ENCODE measurements at places on chromosomes 7 and 10.

DNA sequence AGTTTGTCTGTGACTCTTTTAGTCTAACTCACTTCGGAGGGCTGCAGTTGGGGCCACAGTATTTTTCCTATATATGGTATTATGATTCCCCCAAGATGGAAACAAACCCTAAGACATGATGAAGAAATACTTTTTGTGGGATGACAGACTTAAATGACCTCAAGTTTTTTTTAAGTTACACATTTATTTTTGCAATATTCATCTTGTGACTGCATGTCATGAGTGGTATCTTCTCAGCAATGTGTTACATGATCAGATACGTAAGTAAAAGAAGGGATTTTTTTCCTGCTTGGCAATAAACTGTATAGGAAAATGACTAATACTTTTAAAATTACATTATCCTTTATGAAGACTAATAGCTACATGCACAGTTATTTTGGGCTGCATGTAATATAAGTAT, 57.8 kb downstream of the OR13A1 start:
- peaks cover 3% of the 10 kb centered on the region for H3K27me3 ChIP-seq
- DNase-seq, result no peak
- no peak overlapping the region for H3K27ac ChIP-seq

GRCh38 chr7:149824301-149824741, 13.9 kb upstream of the ZNF862 start:
- H3K4me1 ChIP-seq, result peaks cover 5% of the 10 kb centered on the region
- H3K36me3 ChIP-seq, result no peaks in the 10 kb centered on the region
- H3K27me3 ChIP-seq, result peaks cover 14% of the 10 kb centered on the region

DNA sequence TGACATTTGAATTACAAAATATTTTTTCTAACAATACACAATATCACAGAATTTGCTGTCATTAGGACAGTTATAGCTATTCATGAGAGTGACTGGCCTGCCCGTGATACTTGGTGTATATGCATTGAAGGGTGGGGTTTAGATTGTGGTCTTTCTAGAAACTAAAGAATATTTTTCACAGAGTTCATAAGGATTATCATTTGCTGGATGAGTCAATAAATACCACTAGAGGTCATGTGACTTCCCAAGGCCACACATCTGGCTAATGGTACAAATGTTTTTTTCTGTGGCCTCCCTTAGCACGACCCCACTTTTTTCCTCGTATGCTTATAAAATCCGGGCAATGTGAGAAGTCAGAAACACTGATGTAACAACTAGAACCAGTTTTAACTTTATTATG, 5.2 kb downstream of the OPTN start:
- no peaks in the 10 kb centered on the region for H3K27me3 ChIP-seq
- no peak for DNase-seq

GRCh38 chr7:73811760-73812168, 19.0 kb upstream of the CLDN4 start:
- no peak overlapping the region for H3K27ac ChIP-seq
- DNase-seq, result no peak
- no peak overlapping the region for H3K4me3 ChIP-seq

DNA sequence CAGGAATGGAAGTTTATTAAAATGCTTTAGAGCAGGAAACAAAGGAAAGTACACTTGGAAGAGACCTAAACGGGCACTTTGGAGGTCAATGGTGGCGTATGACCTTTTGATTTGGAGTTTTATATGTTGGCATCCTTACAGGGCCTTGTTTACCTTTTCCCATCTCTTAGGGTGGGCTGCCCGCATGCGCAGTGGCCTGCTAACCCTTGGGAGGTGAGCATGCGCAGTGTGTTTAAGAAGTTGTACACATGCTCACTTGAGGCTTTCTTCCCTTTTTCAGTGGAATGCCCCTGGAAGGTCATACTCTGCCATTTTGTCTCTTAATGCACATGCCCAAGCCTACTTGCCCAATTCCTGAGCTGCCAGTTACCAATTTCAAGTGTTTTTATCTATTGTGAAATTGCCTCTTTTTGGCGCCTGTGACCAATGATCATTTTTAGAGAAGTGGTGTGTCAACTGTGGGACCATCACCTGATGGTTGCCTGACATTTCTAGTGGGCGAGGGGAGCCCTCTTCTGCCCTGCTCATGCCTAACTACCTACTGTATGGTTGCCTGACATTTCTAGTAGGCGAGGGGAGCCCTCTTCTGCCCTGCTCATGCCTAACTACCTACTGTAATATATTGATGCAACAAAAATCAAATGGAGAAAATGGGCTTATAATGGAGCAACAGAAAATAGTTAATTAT, 138.0 kb downstream of the PPP1R9A start:
- H3K36me3 ChIP-seq, result no peaks in the 10 kb centered on the region
- H3K4me3 ChIP-seq, result no peak overlapping the region
- H3K27ac ChIP-seq, result no peak overlapping the region
- H3K4me1 ChIP-seq, result peaks cover 4% of the 10 kb centered on the region
- DNase-seq, result no peak
- no peaks in the 10 kb centered on the region for H3K27me3 ChIP-seq

DNA sequence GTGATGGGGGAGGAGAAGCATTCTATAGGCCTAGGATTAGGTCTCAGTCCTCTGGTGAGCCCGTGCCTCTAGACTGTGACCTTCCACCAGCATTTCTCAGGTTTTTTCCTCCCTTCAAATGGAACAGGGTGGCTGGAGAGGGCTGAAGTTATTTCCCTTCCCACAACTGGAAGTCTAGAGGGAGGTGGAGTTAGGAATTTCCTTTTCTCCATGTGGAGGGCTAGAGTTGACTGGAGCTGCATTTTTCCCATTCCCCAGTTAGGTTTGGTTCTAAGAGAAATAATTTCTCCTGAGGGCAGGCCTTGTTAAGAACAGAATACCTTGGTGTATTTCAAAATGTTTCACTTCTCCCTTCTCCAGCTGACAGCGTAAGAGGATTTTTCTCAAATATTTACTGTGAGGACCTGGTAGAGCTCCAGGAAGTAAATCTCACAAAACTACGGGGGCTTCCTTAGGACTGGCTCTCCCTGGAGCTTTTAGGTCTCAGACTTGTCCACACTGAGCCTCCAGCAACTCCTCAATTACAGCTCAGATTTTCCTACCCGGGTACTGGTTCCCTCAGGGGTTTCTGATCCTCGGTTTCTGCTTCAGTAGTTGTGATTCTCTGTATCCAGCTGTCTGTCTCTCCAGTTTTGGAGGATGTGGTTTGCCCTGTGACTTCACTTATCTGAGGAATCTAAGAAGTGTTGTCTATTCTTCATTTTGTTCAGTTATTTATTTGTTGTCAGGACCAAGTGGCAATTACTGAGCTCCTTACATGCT, 6.0 kb upstream of the REEP3 start:
- H3K36me3 ChIP-seq, result peaks cover 13% of the 10 kb centered on the region
- H3K4me3 ChIP-seq, result no peak overlapping the region
- H3K4me1 ChIP-seq, result peaks cover 24% of the 10 kb centered on the region
- no peak for DNase-seq
- H3K27ac ChIP-seq, result no peak overlapping the region

- H3K4me1 ChIP-seq, result peaks cover 7% of the 10 kb centered on the region
- H3K27me3 ChIP-seq, result peaks cover 2% of the 10 kb centered on the region
- H3K36me3 ChIP-seq, result no peaks in the 10 kb centered on the region
- DNase-seq, result peak; percentile 53
Observed at GRCh38 chr7:2477447-2478398, 1.5 kb upstream of the GRIFIN start.

- H3K27me3 ChIP-seq, result no peaks in the 10 kb centered on the region
- peaks cover 20% of the 10 kb centered on the region for H3K4me1 ChIP-seq
- peaks cover 20% of the 10 kb centered on the region for H3K36me3 ChIP-seq
- H3K4me3 ChIP-seq, result no peak overlapping the region
- no peak for DNase-seq
- no peak overlapping the region for H3K27ac ChIP-seq
Observed at GRCh38 chr7:107495516-107495915, 25.7 kb downstream of the GPR22 start.

DNA sequence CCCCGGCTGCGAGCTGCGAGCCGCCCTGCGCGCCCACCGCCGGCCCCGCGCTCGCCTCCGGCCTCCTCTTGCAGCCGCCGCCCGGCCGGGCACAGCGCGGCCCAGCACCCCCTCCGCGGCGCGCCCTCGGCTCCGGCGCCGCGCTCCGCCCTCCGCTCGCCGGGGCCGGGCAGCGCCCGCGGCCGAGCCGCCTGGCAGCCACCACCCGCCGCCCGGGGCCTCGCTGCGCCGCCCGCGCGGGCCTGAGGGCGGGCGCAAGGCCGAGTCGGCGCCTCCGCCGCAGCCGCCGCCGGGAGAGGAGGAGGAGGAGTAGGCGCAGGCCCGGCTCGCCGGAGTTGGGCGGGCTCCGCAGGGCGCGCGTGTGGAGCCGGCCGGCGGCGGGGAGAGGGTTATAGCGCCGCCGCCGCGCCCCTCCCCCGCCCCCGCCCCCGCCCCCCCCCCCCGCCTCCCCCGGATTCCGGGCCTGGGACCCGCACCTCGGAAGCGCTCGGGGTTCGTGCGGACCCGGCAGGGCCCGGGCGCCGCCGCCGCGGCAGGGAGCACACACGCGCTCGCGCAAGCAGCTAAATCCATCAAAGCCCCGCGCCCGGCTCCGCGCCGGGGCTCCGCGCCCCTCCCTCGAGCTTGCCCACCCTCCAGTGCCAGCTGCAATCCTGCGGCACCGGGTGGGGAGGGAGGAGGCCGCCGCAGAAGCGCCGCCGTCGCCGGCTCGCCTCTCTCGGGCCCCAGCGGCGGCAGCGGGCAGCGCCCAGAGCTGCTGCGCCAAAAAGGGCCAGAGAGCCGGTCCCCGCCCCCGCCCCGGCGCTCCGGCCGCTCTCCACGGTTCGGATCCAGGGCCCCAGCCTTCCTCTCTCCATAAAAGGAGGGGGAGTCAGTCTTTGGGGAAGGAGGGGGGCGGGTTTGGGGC, at the start of gene PDGFA:
TSS of gene PDGFA (minus strand) at position 363 of the 907 bp plus-strand sequence. CDS start 845 bp downstream, outside the sequence.
- H3K4me3 ChIP-seq, result peak within 1 kb of the TSS; percentile 83
- DNase-seq, result no peak
- H3K27ac ChIP-seq, result peak within 1 kb of the TSS; percentile 77
- no peaks in the 10 kb centered on the region for H3K36me3 ChIP-seq
- peaks cover 6% of the 10 kb centered on the region for H3K27me3 ChIP-seq
- peaks cover 15% of the 10 kb centered on the region for H3K4me1 ChIP-seq

- no peaks in the 10 kb centered on the region for H3K27me3 ChIP-seq
- no peak for DNase-seq
- no peak overlapping the region for H3K27ac ChIP-seq
Observed at GRCh38 chr7:152344253-152344652, 91.5 kb downstream of the KMT2C start.

DNA sequence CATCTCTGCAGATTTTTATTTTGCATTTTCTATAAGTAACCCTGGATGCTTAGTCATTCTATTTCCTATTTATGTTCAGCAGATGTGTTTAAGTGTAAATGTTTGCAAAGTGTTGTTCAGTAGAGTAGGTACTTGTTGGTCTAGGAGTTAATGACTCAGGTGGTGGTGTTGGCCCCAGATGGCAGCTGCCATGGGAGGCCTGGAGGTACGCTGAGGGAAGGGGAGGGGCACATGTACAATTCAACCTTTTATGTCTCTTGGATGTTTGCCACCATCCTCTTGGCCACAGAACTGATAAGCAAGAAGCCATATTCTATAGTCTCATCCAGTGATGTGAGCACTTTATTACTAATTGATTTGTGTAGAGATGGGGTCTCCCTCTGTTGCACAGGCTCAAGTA, 68.1 kb upstream of the SLC39A12 start:
- no peaks in the 10 kb centered on the region for H3K4me1 ChIP-seq
- H3K27me3 ChIP-seq, result peaks cover 3% of the 10 kb centered on the region
- H3K36me3 ChIP-seq, result no peaks in the 10 kb centered on the region
- H3K27ac ChIP-seq, result no peak overlapping the region
- no peak overlapping the region for H3K4me3 ChIP-seq

DNA sequence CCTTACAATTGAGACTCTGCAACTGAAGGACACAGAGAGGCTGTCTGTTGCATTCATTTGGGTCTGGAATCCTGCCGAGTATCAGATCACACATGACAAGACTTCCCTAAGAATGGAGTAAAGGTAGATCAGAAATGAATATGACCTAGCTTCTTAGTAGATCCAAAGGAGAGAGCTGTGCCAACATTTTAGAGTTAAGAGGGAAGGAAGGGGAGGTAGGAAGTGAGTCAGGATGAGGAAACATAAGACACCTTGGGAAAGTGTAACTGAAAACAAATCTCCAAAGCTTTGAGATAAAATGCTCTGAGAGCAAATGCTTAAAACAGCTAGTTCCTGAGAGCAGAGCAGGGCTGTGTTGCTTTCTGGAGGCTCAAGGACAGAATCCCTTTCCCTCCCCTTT, 6.1 kb upstream of the SLC25A13 start:
- peaks cover 4% of the 10 kb centered on the region for H3K36me3 ChIP-seq
- DNase-seq, result no peak
- peaks cover 10% of the 10 kb centered on the region for H3K4me1 ChIP-seq
- no peak overlapping the region for H3K4me3 ChIP-seq
- H3K27me3 ChIP-seq, result peaks cover 2% of the 10 kb centered on the region

All from memory B cell (primary cell).